Spleen (tissue), 13 donors: ENCODE measurements at places on chromosomes 1 and 21. TPM values are rescaled to one million over a fixed set of nuclear protein-coding genes. Genes with fewer than 3 reads are reported as not detected.

SPRR1A gene
- total RNA-seq = not detected

DIO1 gene
- not detected for total RNA-seq

CFAP74 gene
- total RNA-seq = not detected

LDLRAD2 gene
- total RNA-seq = 1.3 TPM

SPRR2E gene
- not detected for total RNA-seq

BCL2L15 gene
- total RNA-seq = 2.2 TPM

JUN gene
- total RNA-seq = 33.7 TPM

GRCh38 chr1:89884718-89885596 lies 64.1 kb downstream of the LRRC8D start:
- no peak overlapping the region for H3K4me3 ChIP-seq
- DNase-seq = no peak
- no peaks in the 10 kb centered on the region for H3K27me3 ChIP-seq
- peaks cover 33% of the 10 kb centered on the region for H3K36me3 ChIP-seq

- DNase-seq = no peak
- H3K27ac ChIP-seq = peak overlapping the region; percentile 81
- no peak overlapping the region for H3K4me3 ChIP-seq
- no peaks in the 10 kb centered on the region for H3K36me3 ChIP-seq
Measured at GRCh38 chr21:38289705-38290485, 33.1 kb downstream of the KCNJ15 start.

GRCh38 chr1:20197329-20197791 lies 11.0 kb upstream of the PLA2G2C start:
- no peak overlapping the region for H3K27ac ChIP-seq
- H3K4me3 ChIP-seq = no peak overlapping the region
- DNase-seq = no peak

- H3K27me3 ChIP-seq = no peaks in the 10 kb centered on the region
- peaks cover 100% of the 10 kb centered on the region for H3K4me1 ChIP-seq
- H3K36me3 ChIP-seq = peaks cover 37% of the 10 kb centered on the region
- no peak overlapping the region for H3K4me3 ChIP-seq
Measured at GRCh38 chr1:15952317-15953258, 23.3 kb downstream of the ZBTB17 start.

DNA sequence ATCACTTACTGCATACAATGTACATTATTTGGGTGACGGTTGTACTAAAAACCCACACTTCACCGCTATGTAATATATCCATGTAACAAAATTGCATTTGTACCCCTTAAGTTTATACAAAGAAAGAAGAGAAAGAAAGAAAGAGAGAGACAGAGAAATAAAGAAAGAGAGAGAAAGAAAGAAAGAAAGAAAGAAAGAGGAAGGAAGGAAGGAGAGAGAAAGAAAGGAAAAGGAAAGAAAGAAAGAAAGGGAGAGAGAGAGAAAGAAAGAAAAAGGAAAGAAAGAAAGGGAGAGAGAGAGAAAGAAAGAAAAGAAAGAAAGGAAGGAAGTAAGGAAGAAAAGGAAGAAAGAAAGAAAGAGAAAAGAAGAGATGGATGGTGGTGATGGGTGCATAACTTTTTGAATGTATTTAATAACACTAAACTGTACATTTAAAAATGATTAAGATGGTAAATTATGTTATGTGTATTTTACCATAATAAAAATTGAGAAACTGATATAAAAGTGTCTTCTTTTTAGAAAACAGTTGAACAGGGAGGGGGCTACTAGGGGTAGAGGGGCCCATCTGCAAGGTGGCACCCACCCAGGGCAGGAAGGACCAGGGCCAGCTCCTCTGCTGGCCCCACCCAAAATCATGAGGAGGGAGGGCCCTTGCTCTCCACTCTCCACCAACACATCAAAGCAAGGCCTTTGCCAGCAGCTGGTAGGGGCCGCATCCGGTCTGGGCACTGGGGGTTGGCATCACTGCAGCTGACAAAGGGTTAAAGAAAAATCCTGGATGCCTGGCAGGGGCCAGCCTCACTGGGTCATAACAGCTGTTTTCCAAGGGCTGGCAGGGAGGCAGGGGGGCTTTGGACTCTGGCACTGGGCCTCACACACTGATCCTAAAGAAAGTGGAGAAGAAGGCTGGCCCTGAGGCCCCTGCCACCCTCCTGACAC lies 153.9 kb upstream of the EDN2 start:
- H3K27ac ChIP-seq = no peak overlapping the region
- H3K4me1 ChIP-seq = no peaks in the 10 kb centered on the region
- no peak for DNase-seq
- H3K4me3 ChIP-seq = no peak overlapping the region
- no peaks in the 10 kb centered on the region for H3K27me3 ChIP-seq

DNA sequence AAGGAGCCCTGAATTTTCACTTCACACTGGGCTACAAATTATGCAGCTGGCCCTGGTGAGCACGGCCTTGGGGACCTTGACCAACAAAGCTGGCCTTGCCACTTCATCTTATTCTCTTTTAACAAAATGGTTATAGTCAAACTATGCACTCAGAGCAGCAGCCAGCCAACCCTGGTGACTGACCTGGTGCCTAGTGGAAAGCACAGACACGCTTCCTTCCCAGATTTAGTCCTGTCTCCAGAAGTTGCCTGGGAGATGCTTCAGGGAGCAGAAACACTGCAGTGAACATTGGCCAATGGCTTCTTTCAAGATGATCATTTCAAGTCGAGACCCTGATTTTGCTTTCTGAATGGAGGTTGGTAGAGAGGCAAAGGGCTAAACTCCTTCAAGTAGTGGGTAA lies 249.3 kb downstream of the SIPA1L2 start:
- no peak overlapping the region for H3K27ac ChIP-seq
- peaks cover 4% of the 10 kb centered on the region for H3K27me3 ChIP-seq
- H3K4me3 ChIP-seq = no peak overlapping the region
- no peak for DNase-seq

- peaks cover 24% of the 10 kb centered on the region for H3K27me3 ChIP-seq
- H3K4me1 ChIP-seq = no peaks in the 10 kb centered on the region
- DNase-seq = peak; percentile 20
- H3K27ac ChIP-seq = no peak overlapping the region
- H3K36me3 ChIP-seq = no peaks in the 10 kb centered on the region
Measured at GRCh38 chr1:125086611-125087010, 3901.8 kb downstream of the SRGAP2C start.

DNA sequence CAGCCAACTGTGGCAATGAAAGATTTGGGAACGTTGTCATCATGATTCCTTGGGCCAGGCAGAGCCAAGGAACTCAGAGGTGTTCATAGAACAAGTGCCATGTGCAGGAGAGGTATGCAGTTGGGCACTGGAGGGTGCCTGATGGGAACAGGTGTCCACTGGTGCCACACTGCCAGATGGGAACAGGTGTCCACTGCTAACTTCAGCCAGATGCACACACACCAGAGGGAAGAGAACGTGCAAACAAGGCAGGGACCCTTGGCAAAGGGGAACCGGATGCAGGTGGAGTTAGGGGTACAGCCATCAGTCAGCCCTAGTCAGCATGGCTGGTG lies 13.5 kb downstream of the OLFML2B start:
- H3K27me3 ChIP-seq = no peaks in the 10 kb centered on the region
- DNase-seq = no peak
- no peak overlapping the region for H3K27ac ChIP-seq
- no peaks in the 10 kb centered on the region for H3K4me1 ChIP-seq
- no peak overlapping the region for H3K4me3 ChIP-seq
- H3K36me3 ChIP-seq = no peaks in the 10 kb centered on the region

GRCh38 chr1:112544011-112544688 lies 35.4 kb downstream of the WNT2B start:
- H3K4me3 ChIP-seq = no peak overlapping the region
- H3K27ac ChIP-seq = peak overlapping the region; percentile 56
- no peaks in the 10 kb centered on the region for H3K27me3 ChIP-seq
- H3K4me1 ChIP-seq = no peaks in the 10 kb centered on the region

GRCh38 chr1:159009704-159010361 lies at the start of gene IFI16:
IFI16 (plus strand) TSS chr1:159009907; CDS start chr1:159014681, 4,774 bp downstream.
- peaks cover 3% of the 10 kb centered on the region for H3K36me3 ChIP-seq
- no peak for DNase-seq
- H3K4me1 ChIP-seq = peaks cover 79% of the 10 kb centered on the region
- H3K27me3 ChIP-seq = no peaks in the 10 kb centered on the region
- peak within 1 kb of the TSS; percentile 93 for H3K27ac ChIP-seq
- peak within 1 kb of the TSS; percentile 76 for H3K4me3 ChIP-seq

DNA sequence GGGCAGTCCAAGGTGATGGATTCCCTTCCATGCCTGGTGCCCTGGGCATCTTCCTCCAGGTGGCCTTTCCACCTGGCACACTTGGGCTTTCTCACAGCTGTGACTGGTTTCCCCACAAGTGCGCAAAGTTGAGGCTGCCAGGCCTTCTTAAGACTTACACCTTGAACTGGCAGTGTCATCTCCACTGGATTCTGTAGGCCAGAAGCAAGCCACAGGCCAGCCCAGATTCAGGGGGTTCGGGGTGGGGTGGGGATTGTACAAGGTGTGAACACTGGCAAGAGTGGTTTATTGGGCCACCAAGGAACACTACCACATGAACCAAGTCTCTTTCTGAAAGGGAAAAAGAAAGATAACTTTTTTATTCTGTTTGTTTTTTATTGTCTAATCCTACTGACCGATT lies 27.2 kb downstream of the DYRK1A start:
- peak; percentile 59 for DNase-seq
- H3K36me3 ChIP-seq = no peaks in the 10 kb centered on the region
- H3K27ac ChIP-seq = no peak overlapping the region
- H3K4me3 ChIP-seq = no peak overlapping the region
- no peaks in the 10 kb centered on the region for H3K27me3 ChIP-seq

DNA sequence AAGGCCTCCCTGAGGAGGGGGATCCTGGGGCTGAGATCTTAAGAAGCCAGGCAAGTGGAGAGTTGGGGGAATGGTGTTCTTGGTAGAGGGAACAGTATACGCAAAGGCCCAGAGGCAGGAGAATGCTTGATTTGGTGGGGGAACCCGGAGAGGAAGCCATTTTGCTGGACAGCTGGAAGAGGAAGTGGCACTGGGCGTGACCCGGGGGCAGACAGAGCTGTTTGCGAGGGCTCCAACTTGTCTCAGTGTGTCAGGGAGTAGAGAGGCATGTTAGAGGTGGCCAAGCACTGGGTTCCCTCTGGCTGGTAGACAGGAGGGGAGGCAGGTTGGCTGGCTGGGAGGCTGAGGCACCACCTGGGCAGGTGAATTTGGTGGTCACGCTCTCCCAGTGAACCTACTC lies 96.3 kb upstream of the ACTL8 start:
- no peak overlapping the region for H3K27ac ChIP-seq
- peaks cover 14% of the 10 kb centered on the region for H3K36me3 ChIP-seq
- H3K4me3 ChIP-seq = no peak overlapping the region
- no peak for DNase-seq
- H3K27me3 ChIP-seq = no peaks in the 10 kb centered on the region
- H3K4me1 ChIP-seq = no peaks in the 10 kb centered on the region

DNA sequence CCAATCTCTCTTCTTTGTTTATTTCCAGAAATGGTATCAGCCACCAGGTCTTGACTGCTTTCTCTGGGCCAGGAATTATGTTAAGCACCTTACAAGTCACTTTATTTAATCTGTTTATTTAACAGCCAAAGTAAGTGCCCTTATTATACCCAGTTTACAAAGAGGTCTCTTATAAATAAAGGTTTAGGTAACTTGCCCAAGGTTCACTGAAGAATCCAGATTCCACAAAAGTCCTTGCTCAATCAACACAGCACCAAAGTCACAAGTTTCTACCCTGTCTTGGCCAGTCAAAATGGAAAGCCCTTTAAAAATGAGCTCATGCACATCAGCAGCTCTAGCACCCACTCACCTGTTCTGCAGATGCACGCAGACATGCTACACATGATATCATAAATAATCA lies 28.0 kb upstream of the ATP1A1 start:
- H3K27me3 ChIP-seq = no peaks in the 10 kb centered on the region
- no peak for DNase-seq
- H3K4me1 ChIP-seq = no peaks in the 10 kb centered on the region
- no peaks in the 10 kb centered on the region for H3K36me3 ChIP-seq
- no peak overlapping the region for H3K27ac ChIP-seq
